HTR-8/SVneo (cell line): ENCODE measurements at places on chromosomes 4 and X.

DNA sequence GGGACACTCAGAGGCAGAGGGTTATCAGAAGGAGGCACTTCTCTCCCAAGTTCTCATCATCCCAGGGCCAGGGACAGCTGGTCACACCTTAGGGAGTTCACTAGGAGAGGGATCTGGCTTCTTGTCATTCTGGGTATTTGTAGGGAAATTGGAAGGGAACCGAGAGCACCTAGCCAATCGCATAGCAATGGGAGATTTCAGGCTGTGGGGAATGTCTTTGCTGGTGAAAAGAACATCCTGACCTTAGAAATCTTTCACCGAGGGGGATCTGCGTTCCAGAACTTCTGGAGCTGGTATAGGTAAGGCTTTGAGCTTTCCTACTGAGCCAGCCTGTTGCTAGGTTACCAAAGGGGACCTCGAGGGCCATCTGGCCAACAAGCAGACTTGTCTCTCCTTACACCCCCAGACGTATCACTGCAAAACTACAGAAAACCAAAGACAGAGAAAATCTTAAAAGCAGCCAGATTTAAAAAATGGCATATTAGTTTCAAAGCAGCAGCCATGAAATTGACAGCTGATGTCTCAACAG lies 6.8 kb downstream of the HTT-AS start:
- DNase-seq, result no peak

GRCh38 chr4:174860588-174860987 lies 31.5 kb upstream of the GLRA3 start:
- DNase-seq, result no peak

DNA sequence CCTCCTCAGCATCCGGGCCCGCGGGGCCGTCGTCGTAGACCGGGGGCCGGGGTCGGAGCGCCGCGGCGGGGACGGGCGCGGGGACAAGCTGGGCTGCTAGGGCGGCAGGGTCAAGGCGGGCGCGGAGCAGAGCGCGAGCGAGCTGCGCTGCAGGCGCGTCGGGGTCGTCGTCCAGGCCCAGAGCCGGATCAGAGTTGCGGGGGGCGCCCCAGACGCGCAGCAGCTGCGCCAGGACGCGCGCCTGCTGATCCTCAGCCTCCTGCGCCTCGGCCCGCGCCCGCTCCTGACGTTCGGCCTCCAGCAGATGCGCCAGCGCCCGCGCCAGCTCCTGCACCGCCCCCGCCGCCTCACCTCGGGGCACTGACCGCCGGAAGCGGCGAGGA lies 3.5 kb downstream of the PCSK1N start:
- DNase-seq, result no peak

DNA sequence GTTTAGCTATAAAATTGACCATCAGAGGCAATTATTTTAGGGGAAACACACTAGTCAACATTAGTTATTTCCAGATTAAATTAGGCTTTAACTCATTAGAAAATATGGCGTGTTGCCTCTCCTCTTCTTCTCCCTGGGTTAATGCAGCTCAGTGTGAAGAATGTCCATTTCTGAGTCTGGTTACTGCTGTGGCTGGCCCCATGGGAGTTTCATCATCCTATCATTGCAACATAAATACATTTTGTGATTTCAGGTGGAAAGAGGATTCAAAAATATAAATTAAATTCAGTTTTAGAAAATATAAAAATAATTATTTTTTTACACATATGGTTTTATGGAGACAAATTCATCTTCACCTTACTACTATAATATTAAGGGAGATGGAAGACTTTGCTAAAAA lies 288.5 kb upstream of the ARSJ start:
- DNase-seq, result no peak

GRCh38 chr4:26238778-26239679 lies 81.8 kb upstream of the RBPJ start:
- no peak for DNase-seq
